Tibial nerve (tissue), 4 donors: ENCODE measurements at places on chromosomes 1 and 21. TPM values are rescaled to one million over a fixed set of nuclear protein-coding genes. Genes with fewer than 3 reads are reported as not detected.
A peak's percentile ranks its signal among the peaks of the same experiment; 100 is the strongest.

DNA sequence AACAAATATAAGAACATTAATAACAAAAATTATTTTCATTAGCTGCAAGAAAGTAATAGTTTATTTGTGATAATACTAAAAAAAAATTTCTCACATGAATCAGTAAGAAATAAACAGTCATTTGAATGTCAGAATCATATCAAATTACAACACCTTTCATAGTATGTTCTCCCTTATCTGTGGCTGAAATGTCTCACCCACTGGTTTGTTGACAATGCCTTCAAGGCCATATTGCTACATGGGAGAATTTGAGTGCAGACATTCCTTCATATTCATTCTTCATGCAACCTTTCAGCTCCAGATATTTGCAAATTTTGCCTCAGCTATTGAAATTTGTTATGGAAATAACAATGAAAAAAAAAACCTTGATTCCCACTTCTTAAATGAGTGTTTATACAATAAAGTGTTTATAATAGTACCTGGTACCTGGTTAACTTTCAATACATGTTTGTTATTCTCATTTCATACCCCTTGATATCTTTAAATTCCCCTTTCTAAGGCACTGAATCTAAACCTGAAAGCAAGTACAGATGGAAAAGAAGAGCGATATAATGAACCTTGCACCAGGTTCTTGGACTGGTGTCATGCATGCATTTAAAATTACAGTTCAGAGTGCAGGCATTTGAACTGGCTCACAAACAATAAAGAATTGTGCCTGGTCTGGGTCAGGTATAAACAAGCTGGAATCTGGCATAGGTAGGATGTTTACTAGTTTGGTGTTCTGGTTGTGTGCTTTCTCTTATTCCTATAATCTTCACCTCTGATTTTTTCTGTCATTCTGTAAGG, 242.2 kb upstream of the ADGRL2 start:
- no peak overlapping the region for H3K4me3 ChIP-seq
- H3K36me3 ChIP-seq, result no peaks in the 10 kb centered on the region
- no peak overlapping the region for H3K27ac ChIP-seq
- H3K27me3 ChIP-seq, result no peaks in the 10 kb centered on the region
- H3K4me1 ChIP-seq, result no peaks in the 10 kb centered on the region

- H3K4me1 ChIP-seq, result no peaks in the 10 kb centered on the region
- no peak for DNase-seq
These were observed 261.3 kb downstream of the TNR start for GRCh38 chr1:175482071-175482451.

DNA sequence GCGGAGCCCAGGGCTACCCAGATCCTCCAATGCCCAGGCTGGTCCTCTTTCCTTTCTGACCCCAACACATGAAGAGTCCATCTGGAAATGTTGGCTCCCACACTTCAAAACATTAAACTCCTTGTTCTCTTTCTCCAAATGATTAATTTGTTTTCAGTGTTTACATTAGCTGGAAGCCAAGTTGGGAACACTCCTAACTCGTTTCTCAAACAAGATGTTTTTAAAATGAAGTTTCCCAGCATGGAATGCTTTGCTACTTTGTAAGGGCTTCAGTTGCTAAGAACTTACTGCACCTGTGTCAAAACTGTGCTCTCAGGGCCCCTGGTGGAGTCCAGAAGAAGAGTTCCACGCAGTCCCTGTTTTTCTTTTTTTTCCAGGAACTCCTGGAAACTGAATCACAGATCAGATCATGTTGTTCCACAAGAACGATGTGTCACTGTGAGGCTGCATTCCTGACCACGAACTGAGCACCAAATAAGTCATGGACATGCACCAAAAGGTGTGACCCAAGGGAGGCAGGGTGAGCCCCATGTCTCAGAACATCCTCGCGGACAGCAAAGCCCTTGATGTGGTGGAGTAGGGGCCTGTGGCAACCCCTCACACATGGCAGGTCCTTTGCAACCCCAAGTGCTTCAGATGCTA, 257.3 kb downstream of the KCNJ6 start:
- no peaks in the 10 kb centered on the region for H3K36me3 ChIP-seq
- DNase-seq, result peak; percentile 23
- no peak overlapping the region for H3K27ac ChIP-seq
- H3K4me3 ChIP-seq, result no peak overlapping the region
- no peaks in the 10 kb centered on the region for H3K27me3 ChIP-seq

Gene UQCRHL
- 2.5 TPM for total RNA-seq

Gene NGF
- 10.2 TPM for total RNA-seq

Gene TBX19
- total RNA-seq, result 8.5 TPM
